ENCODE measurements at places on chromosomes 6 and 20.

- peak; percentile 29 for DNase-seq
Observed at GRCh38 chr6:16184129-16184528, 54.3 kb upstream of the GMPR start.

GRCh38 chr20:63060057-63060991 lies 53.6 kb upstream of the BHLHE23 start:
- no peak for DNase-seq

DNA sequence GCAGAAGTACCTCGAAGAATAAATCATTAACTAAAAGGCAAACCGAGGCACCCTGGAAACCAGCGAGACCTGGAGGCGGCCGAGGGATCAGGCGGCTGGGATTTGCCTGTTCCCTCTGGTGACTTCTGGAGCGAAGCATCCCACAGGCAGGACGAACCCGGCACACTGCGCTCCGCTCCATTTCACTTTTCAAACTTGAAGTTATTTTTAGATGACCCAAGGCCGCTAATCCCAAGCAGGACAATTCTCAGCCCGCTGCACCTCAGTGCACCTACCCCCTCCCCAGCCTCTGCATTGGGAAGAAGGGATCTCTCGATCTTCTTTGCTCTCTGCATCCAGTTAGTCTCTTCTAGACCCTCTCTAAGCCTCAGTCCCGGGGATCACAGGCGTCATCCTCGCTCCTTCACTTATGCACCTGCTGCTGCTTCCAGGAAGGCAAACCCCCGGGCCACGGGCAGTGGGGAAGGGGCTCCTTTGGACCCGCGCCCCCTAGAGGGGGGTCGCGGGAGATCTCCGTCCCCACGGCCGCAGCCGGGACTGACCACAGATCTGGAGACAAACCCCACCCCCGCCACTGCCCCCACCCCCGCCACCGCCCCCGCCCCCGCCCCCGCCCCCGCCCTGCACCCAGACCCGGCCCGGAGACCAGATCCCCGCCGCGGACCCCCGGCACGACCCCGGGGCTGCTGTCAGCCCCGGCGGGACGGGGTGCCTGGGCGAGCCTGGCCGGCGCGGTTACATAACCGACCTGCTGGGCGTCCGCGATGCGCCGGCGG lies 636 bp downstream of the RCAN2 start:
- DNase-seq = no peak

- DNase-seq = no peak
Observed at GRCh38 chr6:137495703-137496336, 1.6 kb upstream of the OLIG3 start.

- no peak for DNase-seq
Observed at GRCh38 chr6:39247667-39248194, 18.5 kb upstream of the KCNK5 start.

DNA sequence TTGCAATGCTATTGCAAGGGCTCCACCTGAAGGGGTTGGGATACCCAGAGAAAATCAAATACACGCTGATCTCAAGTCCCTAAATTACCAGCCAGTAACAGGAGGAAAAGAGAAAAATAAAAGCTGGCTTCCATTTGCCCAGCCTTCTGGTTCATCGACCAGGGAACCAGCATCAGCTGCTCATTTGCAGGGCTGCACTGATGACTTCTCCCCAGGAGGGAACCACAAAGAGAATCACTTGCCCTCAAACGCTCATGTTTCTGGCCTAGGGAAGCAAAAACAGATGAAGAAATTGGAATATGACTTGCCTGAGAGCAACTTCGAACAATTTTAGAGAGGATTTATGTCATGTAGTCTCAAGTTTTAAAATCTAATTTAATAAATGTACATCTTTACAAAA lies 119.7 kb downstream of the SH3BGRL2 start:
- no peak for DNase-seq

GRCh38 chr6:21263531-21264287 lies 329.8 kb upstream of the SOX4 start:
- no peak for DNase-seq

- no peak for DNase-seq
Observed at GRCh38 chr6:113449051-113449450, 408.1 kb upstream of the MARCKS start.

DNA sequence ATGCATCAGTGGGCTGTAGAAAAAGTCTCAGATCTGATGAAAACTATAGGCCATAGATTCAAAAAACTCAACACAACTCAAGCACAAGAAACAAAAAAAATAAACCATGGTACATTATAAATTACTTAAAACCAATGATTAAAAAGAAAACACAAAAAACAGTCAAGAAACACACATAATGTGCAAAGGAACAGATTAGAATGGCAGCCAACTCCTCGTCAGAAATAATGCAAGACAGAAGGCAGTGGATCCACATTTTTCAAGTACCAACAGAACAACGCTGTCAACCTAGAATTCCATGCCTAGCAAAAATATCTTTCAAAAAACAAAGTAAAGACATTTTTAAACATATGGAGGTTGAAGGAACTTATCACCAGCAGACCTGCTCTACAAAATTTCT lies 69.7 kb downstream of the PSMB1 start:
- DNase-seq = no peak

DNA sequence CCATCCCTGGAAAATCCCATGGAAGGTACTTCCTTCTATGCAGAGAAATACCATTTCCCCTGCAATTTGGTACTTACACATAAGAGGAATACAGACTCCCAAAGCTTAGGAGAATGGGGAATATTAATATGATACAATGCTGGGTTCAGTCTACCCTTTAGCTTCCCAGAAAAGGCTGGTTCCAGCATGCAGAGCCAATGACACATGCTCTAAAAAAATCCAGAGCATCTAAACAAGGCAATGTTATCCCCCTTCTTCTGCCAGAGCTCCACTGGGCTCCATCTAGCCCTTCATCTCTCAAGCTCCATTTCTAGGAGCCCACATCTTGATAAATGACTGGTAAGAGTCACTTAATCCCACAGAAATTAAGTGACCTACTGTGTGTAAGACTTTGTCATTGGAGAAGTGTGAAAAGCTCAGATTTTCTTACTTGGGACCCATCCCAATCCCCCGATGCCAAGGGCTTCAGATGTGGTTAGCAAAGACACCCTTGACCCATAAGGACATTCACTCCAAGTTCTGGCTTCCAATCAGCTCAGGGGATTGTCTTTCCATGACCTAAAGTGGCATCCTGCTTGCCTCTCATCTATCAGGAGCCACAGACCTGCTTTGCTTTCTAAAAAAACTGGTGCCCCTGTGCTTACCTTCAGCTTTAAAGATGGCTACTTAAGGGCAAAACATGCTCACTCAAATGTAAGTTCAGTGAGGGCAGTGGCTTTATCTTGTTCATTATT lies 137.5 kb downstream of the UNC5CL start:
- no peak for DNase-seq

DNA sequence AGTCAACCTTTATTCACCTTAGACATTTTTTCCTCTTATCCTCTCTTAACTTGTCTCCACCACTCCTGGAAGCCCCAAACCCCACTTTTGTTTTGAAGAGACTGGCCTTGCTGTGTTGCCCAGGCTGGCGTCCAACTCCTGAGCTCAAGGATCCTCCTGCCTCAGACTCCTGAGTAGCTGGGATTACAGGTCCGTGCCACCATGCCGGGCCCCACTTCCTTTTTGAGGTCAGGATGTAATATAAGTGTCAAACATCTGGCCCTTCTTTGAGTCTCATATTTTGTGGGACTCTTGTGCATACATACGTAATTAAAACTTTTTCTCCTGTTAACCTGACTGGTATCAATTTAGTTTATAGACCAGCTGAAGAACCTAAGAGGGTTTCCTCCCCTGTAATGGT lies 1.4 kb upstream of the CDK19 start:
- no peak for DNase-seq

DNA sequence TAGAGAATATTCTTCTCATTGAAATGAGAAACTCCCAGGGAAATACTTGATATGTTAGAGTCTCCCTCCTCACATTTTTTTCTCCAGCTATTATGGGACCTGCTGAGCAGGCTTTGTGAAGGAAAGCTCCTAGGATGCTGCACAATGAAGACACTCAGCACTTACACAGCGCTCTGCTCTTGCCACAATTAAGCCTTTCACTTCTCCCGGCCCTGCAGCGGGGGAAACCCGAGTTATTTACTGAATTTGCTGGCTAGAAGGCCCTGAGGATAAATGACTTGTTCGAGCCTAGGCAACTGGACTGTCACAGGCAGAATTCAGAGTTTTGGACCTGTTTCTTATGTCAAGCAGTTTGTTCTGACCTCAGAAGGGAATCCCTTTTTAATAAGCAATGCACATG lies 102.0 kb downstream of the MAP3K7 start:
- no peak for DNase-seq

All from CD4-positive, alpha-beta T cell treated with Interleukin-21 for 1 hour (primary cell).